Spleen (tissue), 13 donors: ENCODE measurements at places on chromosomes 11 and 22. TPM values are rescaled to one million over a fixed set of nuclear protein-coding genes. Genes with fewer than 3 reads are reported as not detected.

The LAYN gene
- 4.3 TPM for polyA plus RNA-seq

The FZD4 gene
- polyA plus RNA-seq, result 5.0 TPM

The OR2AG1 gene
- not detected for polyA plus RNA-seq

The TMEM126B gene
- polyA plus RNA-seq, result 63.6 TPM

The NXPE2 gene
- polyA plus RNA-seq, result not detected

The ARHGEF17 gene
- polyA plus RNA-seq, result 6.3 TPM

The JHY gene
- 1.0 TPM for polyA plus RNA-seq

The MS4A8 gene
- 0.19 TPM for polyA plus RNA-seq

The ZBTB16 gene
- polyA plus RNA-seq, result 1.5 TPM

The SHISAL1 gene
- polyA plus RNA-seq, result 0.35 TPM

The SLC35E4 gene
- 0.37 TPM for polyA plus RNA-seq

The MS4A4E gene
- polyA plus RNA-seq, result 1.9 TPM

The CYB5R3 gene
- 66.7 TPM for polyA plus RNA-seq

The EWSR1 gene
- 204 TPM for polyA plus RNA-seq

The ZNF215 gene
- polyA plus RNA-seq, result 1.3 TPM

The KCNJ4 gene
- polyA plus RNA-seq, result not detected

The FAM111B gene
- 1.6 TPM for polyA plus RNA-seq

The OR51B2 gene
- polyA plus RNA-seq, result not detected

The BATF2 gene
- 5.2 TPM for polyA plus RNA-seq

The SEC14L6 gene
- 0.04 TPM for polyA plus RNA-seq

The E2F8 gene
- 0.22 TPM for polyA plus RNA-seq

The NUP98 gene
- 21.4 TPM for polyA plus RNA-seq

The CRYBA4 gene
- 0.24 TPM for polyA plus RNA-seq

The OR2AT4 gene
- polyA plus RNA-seq, result not detected

The APOBEC3C gene
- 60.3 TPM for polyA plus RNA-seq

The RBMXL2 gene
- not detected for polyA plus RNA-seq
